H4 (cell line): ENCODE measurements at places on chromosomes 1 and 21. TPM values are rescaled to one million over a fixed set of nuclear protein-coding genes. Genes with fewer than 3 reads are reported as not detected.

DNA sequence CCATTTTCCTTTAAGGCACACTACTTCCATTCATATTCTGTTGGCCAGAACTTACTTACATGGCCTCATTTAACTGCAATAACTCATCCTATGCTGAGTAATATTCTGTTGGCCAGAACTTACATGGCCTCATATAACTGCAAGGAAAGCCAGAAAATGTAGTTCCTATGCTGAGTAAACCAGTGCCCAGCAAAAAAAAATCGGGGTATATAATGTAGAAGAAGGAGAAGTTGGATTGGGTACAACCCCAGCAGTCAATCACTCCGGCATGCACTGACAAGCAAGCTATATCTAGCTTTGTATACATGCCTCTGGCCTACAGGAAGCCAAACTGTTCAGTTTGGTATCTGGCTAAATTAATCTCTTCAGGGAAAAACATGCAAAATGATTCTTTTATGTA is 39.4 kb upstream of the PPIH start:
- DNase-seq = no peak

GRCh38 chr1:5156416-5157120 is 502.2 kb downstream of the AJAP1 start:
- DNase-seq = no peak

- no peak for DNase-seq
Observed at GRCh38 chr1:94797291-94797690, 22.9 kb upstream of the SLC44A3 start.

- no peak for DNase-seq
Observed at GRCh38 chr21:45888386-45889009, 93.1 kb upstream of the COL6A1 start.

GRCh38 chr1:192343344-192343743 is 26.6 kb downstream of the RGS21 start:
- no peak for DNase-seq

- DNase-seq = no peak
Observed at GRCh38 chr1:56256153-56257000, 323.0 kb downstream of the PLPP3 start.

GRCh38 chr21:45945066-45945867 is 36.3 kb upstream of the COL6A1 start:
- DNase-seq = no peak

- DNase-seq = no peak
Observed at GRCh38 chr21:45615145-45615711, 28.3 kb upstream of the PCBP3 start.

- no peak for DNase-seq
Observed at GRCh38 chr1:36530791-36531190, 48.1 kb upstream of the CSF3R start.

DNA sequence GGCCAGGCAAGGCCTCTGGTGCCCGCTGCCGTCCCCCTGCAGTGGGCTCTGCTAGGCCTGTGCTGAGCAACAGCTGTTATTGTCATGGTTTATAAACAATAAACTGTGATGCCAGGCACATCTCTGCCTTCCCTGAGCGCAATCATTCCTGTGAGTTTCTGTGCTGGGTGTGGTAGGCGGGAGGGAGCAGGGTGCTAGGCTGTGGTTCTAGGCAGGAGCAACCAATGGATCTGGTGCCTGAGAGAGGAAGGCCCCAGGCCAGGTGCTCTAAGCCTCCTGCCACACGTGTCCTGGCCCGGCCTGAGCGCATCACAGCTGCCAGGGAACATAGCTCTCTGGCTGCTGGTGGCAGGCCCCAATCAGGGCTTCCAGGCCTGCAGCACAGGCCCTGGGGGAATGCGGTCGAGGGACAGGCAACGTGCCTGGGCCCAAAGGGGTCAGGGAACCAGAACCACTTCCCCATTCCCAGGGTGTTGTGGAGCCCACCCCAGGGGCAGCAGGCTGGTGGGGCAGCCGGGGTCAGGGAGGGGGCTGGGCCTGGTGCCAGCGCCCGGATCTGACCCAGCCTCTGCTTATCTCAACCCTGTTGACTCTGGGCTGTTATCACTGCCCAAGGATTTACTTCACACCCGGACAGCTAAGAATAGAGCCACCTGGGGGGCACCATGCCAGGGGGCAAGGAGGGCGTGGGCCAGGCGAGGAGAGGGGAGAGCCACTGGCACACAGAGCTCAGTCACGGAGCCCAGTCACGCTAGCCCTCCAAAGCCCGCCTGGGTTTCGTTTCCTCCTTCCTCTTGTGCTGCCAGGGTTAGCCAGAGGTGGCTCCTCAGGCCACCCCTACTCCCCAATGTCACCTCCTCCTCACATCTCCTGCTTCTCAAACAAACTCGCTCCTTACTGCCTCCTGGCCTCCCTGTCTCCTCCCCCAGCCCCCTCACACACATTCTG is 11.5 kb downstream of the TRIM46 start:
- DNase-seq = no peak

GRCh38 chr1:64171797-64172281 is 31.6 kb upstream of the UBE2U start:
- DNase-seq = peak; percentile 90

DNA sequence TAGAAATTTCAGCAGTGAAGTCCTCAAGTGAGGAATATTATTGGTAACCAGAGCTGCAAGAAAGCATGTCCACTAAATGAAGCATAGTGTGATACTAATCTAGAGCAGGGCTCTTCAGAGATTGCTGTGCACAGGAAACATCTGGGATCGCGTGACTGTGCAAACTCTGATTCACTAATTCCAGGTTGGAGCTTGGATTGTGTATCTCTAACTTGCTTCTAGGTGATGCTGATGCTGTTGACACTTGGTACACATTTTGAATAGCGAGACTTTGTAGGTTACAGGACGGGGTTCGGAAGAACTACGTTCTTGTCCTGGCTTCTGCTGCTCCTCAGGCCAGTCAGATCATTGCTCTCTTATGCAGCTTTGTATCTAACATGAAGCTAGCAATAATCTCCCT is 66.5 kb downstream of the PRRX1 start:
- no peak for DNase-seq

DNA sequence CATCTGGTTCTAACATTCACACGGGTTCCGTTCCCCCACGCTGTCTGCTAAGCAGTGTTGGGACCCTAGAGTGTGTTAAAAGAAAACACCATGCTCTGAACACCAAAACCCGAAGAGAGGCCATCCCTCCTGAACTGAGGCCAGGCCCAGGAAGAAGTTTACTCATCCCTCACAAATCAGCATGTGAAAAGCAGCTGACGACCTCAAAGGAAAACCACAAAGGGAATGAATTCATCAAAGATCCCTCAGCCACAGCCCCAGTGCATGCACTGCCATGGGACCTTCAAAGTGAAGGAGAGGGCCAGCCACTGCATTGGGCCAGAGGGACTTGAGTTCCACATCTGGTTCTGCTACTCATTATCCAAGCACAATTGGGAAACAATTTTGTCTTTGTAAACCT is 7.0 kb upstream of the PSEN2 start:
- DNase-seq = peak; percentile 49

DNA sequence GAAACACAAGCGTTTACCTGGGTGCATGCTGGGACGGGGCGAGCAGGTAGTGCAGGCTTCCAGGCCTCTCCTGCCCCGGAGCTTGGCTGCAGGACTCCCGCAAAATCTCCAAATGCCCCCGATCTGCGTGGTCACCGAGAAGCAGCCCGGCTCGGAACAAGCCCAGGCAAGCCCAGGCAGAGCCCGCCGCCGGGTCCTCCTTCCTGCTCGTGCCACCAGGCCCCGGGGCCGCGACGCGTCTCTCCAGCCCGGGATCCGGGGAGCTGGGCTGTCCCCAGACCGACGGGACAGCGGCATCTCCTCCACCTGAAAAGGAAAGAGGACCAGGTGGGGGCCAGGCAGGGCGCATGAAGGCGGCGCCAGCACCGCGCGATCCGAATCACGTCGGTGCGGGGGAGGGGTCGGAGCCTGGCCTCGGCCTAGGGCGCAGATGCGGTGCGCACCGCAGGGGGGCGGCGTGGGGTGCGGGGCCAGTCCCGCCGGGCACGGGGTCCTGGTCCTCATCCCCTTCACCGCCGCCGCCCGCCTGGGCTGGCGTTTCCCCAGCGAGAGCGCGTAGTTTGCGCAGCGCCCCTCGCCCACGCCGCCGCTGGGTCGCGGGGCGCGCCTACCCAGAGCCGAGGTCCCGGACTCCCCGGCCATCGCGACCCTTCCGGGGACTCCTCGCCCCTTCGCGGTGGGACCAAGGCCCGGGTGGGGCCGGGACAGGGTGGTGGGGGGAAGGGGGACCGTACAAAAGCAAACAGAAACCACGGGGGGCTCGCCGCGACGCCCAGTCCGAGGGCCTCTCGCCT is 52.4 kb upstream of the H6PD start:
- no peak for DNase-seq

- no peak for DNase-seq
Observed at GRCh38 chr1:244952280-244952933, 88.1 kb upstream of the HNRNPU start.

- no peak for DNase-seq
Observed at GRCh38 chr1:192954705-192955265, 104.4 kb downstream of the UCHL5 start.

Gene CTSE
- not detected in 2 replicates for total RNA-seq

Gene F11R
- 5.2 and 6.4 TPM in 2 replicates for total RNA-seq

Gene FTCD
- 0.41 TPM in 1 of 2 replicates, not detected in the other for total RNA-seq

Gene FCRL2
- total RNA-seq = not detected in 2 replicates
